ENCODE measurements at places on chromosomes 6 and 20.

- no peak for DNase-seq
Observed at GRCh38 chr6:76682842-76683241, 610.4 kb upstream of the IMPG1 start.

DNA sequence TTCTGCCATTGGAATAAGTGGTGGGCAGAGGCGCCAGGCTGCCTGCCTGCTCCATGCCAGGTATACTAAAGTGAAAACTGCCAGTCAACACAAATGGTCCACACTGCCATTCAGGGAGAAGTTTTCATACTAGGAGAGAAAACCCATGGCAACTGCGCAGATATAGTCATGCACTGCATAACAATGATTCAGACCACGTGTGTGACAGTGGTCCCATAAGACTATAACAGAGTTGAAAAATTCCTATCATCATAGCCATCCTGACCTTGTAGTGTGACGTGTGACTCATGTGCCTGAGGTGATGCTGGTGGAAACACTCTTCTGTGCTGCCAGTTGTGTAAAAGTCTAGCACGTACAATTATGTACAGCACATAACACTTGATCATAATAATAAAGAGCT lies 25.1 kb downstream of the ZC3H12D start:
- no peak for DNase-seq

GRCh38 chr6:139738801-139739455 lies 364.5 kb upstream of the CITED2 start:
- DNase-seq, result no peak

DNA sequence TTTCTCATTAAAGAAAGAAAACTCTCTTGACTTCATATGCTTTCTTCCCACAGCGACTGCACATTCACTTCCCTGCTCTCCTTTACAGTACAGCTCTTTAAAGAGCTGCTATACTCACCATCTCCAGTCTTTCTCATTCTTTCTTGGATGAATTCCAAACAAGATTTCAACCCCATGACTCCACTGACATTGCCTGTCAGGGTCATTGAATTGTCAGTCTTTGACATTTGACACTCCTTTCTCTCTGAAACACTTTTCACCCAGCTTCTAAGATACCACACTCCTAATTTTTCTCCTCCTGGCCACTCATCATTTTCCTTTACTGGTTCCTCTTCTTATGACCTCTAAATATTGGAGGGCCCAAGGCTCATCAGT lies 811 bp upstream of the ARMH2 start:
- DNase-seq, result no peak

GRCh38 chr6:108596956-108597355 lies 36.2 kb downstream of the FOXO3 start:
- peak; percentile 44 for DNase-seq

GRCh38 chr6:48135323-48136084 lies 24.5 kb upstream of the PTCHD4 start:
- no peak for DNase-seq

- peak; percentile 39 for DNase-seq
Observed at GRCh38 chr6:124960757-124961463, 1.3 kb upstream of the RNF217 start.

DNA sequence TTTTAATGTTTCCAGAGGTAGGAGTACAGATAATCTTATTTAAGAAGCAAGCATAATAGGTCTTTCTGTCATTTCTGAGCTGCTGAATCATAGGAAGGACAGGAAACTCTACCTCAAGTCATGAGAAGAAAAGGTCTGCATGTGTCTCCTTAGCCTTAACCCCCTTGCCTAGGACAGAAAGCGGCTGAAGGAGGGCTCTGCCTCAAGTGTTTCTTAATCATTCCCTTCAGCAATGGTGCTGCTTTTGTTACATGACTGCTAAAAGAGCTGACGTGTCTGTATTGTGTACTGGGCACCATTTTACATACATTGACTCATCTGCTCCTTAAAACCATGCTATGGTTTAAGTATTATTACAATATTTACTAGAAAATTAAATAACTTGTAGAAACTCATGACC lies 564.0 kb upstream of the AGPAT4 start:
- no peak for DNase-seq

All from CD14-positive monocyte (primary cell).